ENCODE measurements at places on chromosomes 5 and 9.

DNA sequence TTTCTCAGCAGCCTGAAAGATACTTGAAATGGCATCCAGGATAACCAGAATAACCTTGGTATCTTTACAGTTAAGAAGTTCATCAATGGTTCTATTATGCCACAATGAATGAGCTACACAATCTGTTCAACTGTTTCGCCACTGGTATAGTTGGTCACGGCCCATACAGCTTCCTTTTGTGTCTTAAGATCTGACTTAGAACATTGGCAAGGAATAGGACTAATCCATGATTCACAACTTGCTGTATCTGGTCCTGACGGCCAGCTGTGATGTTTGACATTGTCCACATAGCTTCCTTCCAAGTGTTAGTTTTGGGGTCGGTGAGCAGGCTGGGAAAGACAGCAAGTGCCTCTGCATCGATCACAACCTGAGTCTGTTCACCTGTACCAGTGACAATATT lies 113.3 kb upstream of the RAD23B start:
- no peak for DNase-seq

DNA sequence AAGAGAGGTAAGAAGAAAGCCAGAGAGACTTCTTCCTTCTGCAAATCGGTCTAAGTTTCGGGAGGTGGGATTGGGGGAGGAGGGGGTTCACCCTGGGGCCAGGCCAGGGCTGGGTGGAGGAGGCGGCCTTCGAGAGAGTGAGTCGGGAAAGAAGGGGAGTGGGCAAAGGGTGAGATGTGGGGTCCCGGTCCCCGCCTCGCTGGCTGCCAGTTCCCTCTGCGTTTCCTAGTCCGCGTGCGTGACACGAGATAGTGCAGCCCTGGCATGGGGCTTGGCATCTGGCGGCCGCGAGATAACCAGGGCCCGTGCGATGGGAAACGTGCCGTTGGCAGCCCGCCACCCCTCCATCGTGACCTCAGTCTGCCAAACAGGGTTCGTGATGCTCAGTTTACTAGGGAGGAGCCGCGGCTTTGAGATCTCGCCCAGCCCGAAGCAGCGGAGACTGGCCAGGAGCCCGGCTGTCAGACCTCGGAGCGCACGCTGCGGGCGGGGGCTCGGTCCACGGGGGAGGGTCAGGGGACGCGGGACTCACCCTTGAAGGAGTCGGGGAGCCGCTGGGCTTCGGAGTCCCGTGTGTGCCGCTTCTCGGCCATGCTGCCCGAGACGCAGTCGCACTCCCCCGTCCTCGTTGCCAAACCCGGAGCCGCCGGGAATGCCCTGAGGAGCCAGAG lies at the start of gene STOM:
Gene STOM, minus strand, starts transcription at position 656 of the 671 bp plus-strand sequence. Its CDS starts 63 bp downstream, at position 593.
- DNase-seq, result peak; percentile 66

DNA sequence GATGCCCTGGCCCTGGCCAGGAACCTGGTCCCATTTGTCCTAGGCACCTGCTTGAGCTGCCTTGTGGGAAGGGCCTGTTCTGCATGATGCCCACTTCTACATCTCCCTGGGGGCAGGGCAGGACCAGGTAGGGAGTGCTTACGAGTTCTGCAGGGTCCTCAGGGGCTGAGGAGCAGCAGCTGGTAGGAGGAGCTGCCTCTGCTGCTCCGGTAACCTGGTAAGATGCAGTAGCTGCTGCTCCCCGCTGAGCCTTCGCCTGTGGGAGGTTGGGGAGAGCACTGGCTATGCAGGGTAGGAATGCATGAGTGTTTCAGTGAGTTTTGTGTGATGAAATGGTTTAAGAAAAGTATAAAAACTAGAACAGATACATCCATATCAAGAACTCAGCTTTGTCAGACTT lies 13.6 kb downstream of the LRRC8A start:
- no peak for DNase-seq

DNA sequence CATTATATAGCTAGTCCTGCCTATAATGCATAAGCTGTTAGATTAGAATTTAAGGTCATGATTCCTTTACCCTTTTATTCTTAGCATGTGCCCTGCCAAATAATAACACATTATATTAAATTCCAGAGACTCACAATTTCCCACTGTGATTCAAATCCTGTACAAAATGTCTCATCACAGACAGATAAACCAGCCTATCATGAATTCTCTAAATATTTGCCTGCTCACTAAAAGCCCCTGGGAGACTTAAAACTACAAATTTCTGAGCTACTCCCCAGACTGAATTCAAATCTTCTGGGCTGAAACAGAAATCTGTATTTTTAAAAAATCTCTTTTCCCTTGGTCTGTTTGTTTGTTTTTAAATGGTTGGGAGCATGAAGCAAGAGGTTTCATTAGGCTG lies 32.7 kb downstream of the GAPT start:
- DNase-seq, result no peak

DNA sequence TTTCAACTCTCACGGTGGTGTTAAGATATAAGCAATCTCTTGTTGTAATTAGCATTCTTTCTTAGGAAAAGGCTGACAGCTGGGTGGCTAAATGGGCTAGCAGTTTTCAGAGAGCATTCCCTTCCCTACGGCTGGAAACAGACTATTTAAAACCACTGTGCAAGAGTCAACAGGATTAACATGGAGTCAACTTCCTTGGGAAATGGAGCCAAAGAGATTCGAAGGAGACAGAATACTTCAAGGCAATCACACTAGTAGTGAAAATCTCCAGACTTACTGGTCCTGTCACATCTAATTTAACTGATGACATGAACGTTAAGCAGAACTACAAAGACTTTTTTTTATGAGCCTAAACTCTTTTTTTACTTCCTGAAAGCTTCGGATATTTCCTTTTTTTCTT lies 453.3 kb upstream of the ITGA1 start:
- no peak for DNase-seq

- no peak for DNase-seq
Observed at GRCh38 chr5:146671561-146672295, 155.7 kb upstream of the GPR151 start.

GRCh38 chr5:119383008-119383407 lies 27.2 kb downstream of the TNFAIP8 start:
- no peak for DNase-seq

GRCh38 chr5:157464519-157465171 lies 4.6 kb downstream of the NIPAL4 start:
- DNase-seq, result no peak

- DNase-seq, result no peak
Observed at GRCh38 chr9:122393284-122393983, 22.6 kb downstream of the PTGS1 start.

GRCh38 chr5:110476164-110476563 lies 250.3 kb downstream of the TMEM232 start:
- DNase-seq, result no peak

DNA sequence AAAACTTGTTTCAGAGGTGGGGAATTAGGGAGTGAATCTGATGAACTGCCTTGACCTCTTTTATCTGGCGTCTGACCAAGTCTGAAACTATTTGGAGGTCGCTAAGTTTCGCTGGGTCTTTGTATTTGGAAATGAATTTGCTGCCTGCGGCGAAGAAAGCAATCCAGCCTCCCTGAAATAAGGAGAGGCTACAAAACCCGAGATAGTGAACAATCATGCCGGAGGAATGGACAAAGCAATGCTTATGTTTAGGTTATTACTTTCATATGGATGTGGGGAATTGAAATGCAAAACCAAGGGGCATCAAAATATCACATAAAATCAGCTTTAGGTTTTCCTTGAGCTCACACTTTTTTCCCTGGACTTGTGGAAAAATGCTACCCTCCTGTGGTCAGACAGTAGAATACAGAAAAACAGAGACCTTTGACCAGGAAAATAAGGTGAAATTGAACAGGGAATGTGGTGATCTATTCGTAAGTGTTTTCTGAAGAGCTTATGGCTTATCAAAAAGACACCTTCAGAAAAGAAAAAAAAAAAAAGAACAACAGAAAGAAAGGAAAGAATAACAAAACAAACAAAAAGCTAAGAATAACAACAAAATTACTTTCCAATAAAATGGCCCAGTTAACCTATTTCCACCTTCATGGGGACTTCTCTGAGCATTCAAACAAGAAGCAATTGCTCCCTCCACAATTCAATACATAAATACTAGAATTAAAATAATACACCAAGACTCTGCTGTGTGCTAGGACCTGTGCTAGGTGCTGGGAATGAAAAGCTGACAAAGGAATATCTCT lies 68.6 kb upstream of the DPYSL3 start:
- DNase-seq, result no peak

GRCh38 chr9:629146-629545 lies 212.4 kb upstream of the DMRT1 start:
- no peak for DNase-seq

- DNase-seq, result no peak
Observed at GRCh38 chr9:79868567-79869189, 296.9 kb downstream of the TLE4 start.

DNA sequence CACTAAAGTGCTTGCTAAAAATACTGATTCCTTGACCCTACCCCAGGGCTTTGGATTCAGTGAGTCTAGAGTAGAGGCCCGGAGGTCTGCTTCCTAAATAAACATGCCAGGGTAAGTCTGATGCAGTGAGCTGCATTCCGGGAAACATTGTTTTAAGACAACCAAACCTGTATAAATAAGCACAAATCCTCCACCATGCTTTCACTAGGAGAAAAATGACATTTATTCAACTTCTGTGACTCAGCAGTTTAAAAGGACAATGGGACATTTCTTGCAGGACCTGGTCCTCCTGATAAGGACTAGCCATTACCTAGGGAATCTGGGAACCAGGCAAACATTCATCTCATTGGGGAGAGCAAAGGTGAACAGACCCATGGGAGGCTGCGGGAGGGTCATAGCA lies 335.3 kb downstream of the MLLT3 start:
- no peak for DNase-seq
